CD14-positive monocyte (primary cell): ENCODE measurements at places on chromosomes 3 and 15.

DNA sequence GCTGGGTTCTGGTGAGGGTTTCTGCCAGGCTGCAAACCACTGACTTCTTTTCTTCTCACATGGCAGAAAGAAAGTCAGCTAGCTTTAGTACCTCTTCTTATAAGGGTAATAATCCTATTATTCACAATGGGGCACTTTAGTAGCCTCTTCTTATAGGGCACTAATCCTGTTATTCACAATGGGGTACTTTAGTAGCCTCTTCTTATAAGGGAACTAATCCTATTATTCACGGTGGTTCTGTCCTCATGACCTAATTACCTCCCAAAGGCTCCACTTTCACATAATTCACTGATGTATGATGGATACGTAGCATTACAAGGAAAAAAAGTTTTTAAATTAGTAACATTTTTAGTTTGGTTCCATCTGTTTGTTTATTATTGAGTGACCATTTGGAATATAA, 671.3 kb downstream of the NSUN3 start:
- no peak for DNase-seq
- H3K27me3 ChIP-seq = no peaks in the 10 kb centered on the region
- H3K4me3 ChIP-seq = no peak overlapping the region
- H3K4me1 ChIP-seq = no peaks in the 10 kb centered on the region
- no peak overlapping the region for H3K27ac ChIP-seq

- no peak overlapping the region for H3K27ac ChIP-seq
- H3K4me3 ChIP-seq = no peak overlapping the region
- DNase-seq = no peak
- no peaks in the 10 kb centered on the region for H3K27me3 ChIP-seq
These were observed 45.9 kb downstream of the HES1 start for GRCh38 chr3:194181612-194182529.

- H3K27me3 ChIP-seq = no peaks in the 10 kb centered on the region
- no peak overlapping the region for H3K27ac ChIP-seq
- no peak overlapping the region for H3K4me3 ChIP-seq
These were observed 190.8 kb upstream of the FAM3D start for GRCh38 chr3:58857402-58857801.

- DNase-seq = no peak
- H3K4me3 ChIP-seq = no peak overlapping the region
- peaks cover 4% of the 10 kb centered on the region for H3K27me3 ChIP-seq
- no peaks in the 10 kb centered on the region for H3K36me3 ChIP-seq
- no peaks in the 10 kb centered on the region for H3K4me1 ChIP-seq
- H3K27ac ChIP-seq = no peak overlapping the region
These were observed 279.5 kb downstream of the NEK10 start for GRCh38 chr3:27089645-27090044.

DNA sequence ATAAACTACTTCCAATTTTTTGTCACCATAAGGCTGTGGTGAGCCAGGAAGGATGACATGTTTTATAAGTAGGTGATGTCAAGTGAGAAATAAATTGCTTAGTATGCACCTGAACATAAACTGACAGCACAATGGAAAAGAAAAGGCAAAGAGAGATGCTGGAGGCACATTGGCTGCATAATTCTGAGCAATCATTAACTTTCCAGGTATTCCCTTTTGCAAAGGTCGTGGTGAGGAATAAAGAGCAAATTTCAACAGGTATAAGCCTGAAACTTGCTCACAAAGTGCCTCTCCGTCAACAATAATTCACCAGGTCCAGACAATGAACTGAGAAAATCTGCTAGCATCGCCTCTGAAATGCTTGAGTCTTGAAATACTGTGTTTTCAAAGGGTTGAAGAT, 48.2 kb downstream of the ITGB5 start:
- no peaks in the 10 kb centered on the region for H3K36me3 ChIP-seq
- H3K27me3 ChIP-seq = peaks cover 2% of the 10 kb centered on the region
- no peak overlapping the region for H3K27ac ChIP-seq
- no peak overlapping the region for H3K4me3 ChIP-seq
- H3K4me1 ChIP-seq = peaks cover 11% of the 10 kb centered on the region
- DNase-seq = no peak

- H3K36me3 ChIP-seq = no peaks in the 10 kb centered on the region
- no peak for DNase-seq
- no peak overlapping the region for H3K27ac ChIP-seq
- no peaks in the 10 kb centered on the region for H3K27me3 ChIP-seq
These were observed 121.5 kb downstream of the SLC9A9 start for GRCh38 chr3:143726727-143727126.

DNA sequence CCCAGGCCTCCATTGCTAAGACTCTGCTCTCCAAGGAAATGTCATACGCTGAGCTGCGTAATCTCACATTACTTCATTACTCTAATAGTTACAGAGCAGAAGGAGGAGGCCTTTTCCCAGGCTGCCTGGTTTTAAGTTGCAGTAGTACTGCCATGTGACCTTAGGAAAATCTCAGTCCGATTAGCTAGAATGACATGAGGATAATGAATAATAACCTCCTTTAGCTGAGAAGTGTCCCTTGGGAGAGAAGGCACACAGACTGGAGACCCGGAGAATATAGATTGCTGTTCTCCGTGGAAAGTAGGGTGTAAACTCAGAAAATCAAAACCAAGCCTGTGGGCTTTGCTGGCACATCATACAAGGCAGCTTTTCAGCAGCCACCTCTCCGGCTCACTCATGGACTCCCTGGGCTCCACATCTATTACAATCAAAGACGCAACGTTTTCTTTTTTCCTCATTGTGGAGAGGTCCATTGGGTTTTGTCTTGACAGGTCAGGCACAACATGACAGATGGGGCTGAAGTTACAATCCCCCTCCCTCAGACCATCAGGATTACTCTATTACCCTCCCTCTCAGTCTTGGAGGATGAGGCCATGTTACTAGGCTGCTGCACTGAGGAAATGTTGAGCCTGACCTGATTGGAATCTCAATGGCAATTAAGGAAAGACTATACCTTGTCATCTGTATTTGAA, 134.8 kb upstream of the MB21D2 start:
- no peaks in the 10 kb centered on the region for H3K27me3 ChIP-seq
- no peaks in the 10 kb centered on the region for H3K4me1 ChIP-seq
- H3K27ac ChIP-seq = no peak overlapping the region
- no peak overlapping the region for H3K4me3 ChIP-seq

DNA sequence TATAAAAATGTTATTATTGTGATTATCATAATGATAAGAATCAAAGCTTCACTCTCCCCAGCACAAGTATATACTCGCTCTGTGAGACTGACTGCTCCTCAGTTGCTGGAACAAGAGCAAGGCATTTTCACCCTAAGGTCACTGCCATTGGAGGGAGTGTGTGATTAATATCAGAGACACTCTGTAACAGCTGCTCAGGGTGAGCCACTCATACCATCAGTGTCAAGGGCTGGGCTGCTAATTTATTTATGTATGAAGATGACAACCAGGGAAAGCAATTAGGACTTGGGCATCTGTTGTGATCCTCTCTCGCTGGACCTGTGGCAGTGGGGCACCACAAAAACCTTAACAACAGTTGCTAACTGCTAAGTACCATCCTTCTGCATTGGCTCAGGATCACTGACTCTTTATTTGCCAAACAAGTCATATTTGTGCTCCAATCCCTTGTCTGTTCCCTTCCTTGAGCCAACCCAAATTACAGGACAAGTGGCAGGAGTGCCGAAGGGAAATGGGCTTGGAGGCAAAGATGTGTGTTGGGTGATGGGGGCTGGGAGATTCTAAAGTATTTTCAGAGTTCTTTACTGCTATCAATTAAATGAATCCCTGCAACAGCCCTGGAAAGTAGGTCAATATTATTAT, 297.5 kb upstream of the STT3B start:
- no peak overlapping the region for H3K27ac ChIP-seq
- no peaks in the 10 kb centered on the region for H3K36me3 ChIP-seq
- peaks cover 58% of the 10 kb centered on the region for H3K4me1 ChIP-seq

DNA sequence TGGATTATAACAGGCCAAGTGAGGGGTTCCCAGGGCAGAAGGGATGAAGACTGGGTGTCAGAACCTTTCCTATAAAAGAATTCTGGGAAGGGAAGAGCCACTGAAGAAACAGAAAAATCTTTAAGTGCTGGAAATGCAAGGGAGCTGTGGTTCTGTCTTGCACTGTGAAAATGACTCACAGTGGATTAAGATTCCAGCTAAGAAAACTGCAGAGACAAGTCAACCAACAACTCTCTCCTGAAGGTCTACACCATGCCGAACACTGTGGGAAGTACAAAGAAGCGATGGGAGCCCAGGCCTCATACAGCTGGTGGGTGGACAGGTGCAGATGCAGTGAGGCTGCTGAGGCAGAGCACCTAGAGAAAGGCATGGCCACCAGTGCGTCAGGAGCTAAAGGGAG, 27.7 kb downstream of the ZDHHC3 start:
- H3K27ac ChIP-seq = no peak overlapping the region
- H3K27me3 ChIP-seq = no peaks in the 10 kb centered on the region
- DNase-seq = no peak
- H3K4me3 ChIP-seq = no peak overlapping the region
- H3K4me1 ChIP-seq = no peaks in the 10 kb centered on the region
- H3K36me3 ChIP-seq = peaks cover 21% of the 10 kb centered on the region

DNA sequence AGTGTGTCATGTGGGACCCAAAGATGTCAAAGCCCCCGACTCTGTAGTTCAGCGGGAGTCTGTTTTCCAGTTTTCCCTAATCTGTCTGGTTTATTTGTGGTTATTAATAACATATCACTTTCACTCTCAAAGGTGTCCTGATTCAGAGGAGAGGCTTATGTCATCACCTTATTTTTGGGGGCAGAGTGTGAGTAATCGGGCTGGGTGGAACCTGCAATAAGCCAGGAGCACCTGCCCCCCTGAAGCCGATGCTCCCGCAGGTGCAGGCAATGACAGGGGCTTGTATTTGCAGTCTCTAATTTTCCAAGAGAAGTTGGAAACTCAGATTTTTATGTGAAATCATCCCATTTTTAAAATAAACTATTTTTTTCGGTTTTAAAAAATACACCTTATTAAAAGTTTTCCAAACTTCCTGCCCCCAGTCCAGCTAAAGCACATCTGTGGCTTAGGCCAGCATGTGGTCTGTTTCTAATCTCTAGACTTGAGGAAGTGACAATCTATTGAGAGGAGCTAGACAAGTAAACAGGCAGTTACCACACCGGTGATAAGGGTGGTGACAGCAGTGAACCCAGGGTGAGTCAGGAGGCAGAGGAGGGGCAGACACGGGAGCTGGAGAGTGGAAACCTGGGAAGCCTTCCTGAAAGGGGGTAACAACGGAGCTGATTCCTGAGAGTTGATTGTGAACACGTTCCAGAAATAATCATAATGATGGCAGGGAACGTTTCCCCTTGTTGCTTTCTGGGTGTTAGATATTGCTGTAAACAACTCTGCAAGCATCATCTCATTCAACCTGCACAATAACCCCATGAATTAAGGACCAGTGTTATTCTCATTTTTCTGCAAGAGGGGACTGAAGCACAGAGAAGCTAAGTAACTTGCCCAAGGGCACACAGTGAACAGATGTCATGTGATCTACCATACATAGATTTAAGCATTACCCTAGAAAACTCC, 37.2 kb downstream of the BHLHE40 start:
- H3K36me3 ChIP-seq = no peaks in the 10 kb centered on the region
- H3K27me3 ChIP-seq = no peaks in the 10 kb centered on the region
- H3K4me3 ChIP-seq = no peak overlapping the region
- DNase-seq = peak; percentile 66
- H3K4me1 ChIP-seq = peaks cover 83% of the 10 kb centered on the region
- peak overlapping the region; percentile 70 for H3K27ac ChIP-seq

- H3K4me1 ChIP-seq = no peaks in the 10 kb centered on the region
- H3K36me3 ChIP-seq = no peaks in the 10 kb centered on the region
- no peak for DNase-seq
- H3K4me3 ChIP-seq = no peak overlapping the region
These were observed 534.6 kb upstream of the ATP11B start for GRCh38 chr3:182258538-182259177.

DNA sequence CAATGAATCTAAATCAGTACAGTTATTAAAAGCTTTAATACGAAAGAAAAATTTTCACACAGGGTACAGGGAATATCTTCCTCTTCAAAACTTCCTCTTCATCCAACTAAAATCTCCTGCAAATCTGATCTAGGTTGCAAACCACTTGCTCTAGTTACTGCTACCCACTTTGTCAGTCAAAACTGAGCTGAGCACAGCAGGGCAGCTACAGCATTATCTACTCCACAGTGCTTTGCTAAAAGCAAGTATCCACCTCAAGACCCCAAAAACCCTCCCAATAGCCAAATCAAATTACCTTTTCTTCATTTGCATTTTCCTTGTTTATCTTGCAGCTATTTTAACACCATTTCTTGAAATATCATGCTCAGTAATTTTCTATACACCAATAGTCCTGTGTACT, 14.7 kb downstream of the ZNF280D start:
- H3K27ac ChIP-seq = no peak overlapping the region
- no peak for DNase-seq
- H3K36me3 ChIP-seq = no peaks in the 10 kb centered on the region
- no peaks in the 10 kb centered on the region for H3K4me1 ChIP-seq

DNA sequence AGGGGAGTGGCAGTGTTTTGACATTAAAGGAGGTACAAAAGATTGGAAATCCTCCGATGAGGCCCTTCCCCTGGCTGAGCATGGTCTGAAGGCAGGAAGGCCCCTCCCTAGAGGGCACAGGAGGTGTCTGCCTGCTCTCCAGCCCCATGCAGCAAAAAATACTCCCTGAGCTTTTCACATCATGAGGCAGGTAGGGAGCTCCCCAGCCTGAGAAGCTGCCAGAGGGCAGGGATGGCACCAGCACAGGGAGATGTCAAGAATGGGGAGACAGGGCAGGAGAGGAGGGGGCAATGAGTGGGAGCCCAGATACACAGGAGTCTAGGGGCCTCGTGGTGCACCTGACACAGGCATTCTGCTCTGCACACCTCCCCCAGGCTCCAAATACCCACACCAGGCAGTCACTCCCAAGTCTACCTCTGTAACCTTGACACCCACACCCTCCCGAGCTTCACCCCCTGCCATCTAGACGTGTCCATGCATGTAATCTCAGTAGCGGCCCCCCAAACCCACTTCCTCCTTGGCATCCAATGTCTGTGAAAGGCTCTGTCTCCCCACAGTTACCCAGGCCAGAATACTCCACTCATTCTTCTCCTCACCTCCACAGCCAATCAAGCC, 22.9 kb downstream of the GRAMD2A start:
- no peak overlapping the region for H3K4me3 ChIP-seq
- H3K4me1 ChIP-seq = no peaks in the 10 kb centered on the region
- H3K27me3 ChIP-seq = no peaks in the 10 kb centered on the region
- H3K36me3 ChIP-seq = no peaks in the 10 kb centered on the region
- no peak for DNase-seq
- H3K27ac ChIP-seq = no peak overlapping the region

- H3K27ac ChIP-seq = no peak overlapping the region
- H3K4me1 ChIP-seq = peaks cover 38% of the 10 kb centered on the region
- peaks cover 58% of the 10 kb centered on the region for H3K36me3 ChIP-seq
- no peak overlapping the region for H3K4me3 ChIP-seq
These were observed 5.9 kb downstream of the CAPN7 start for GRCh38 chr3:15211937-15212336.

- H3K27me3 ChIP-seq = no peaks in the 10 kb centered on the region
- no peaks in the 10 kb centered on the region for H3K36me3 ChIP-seq
- DNase-seq = no peak
- no peaks in the 10 kb centered on the region for H3K4me1 ChIP-seq
- H3K27ac ChIP-seq = no peak overlapping the region
- no peak overlapping the region for H3K4me3 ChIP-seq
These were observed 93.1 kb downstream of the STAG1 start for GRCh38 chr3:136658946-136659682.

GRCh38 chr3:31562525-31562924, 29.8 kb downstream of the STT3B start:
- H3K27ac ChIP-seq = no peak overlapping the region
- peaks cover 7% of the 10 kb centered on the region for H3K4me1 ChIP-seq
- no peak for DNase-seq
- H3K27me3 ChIP-seq = no peaks in the 10 kb centered on the region
- H3K36me3 ChIP-seq = no peaks in the 10 kb centered on the region

GRCh38 chr3:188979669-188980310, 192.0 kb upstream of the TPRG1 start:
- H3K36me3 ChIP-seq = no peaks in the 10 kb centered on the region
- H3K27me3 ChIP-seq = no peaks in the 10 kb centered on the region
- no peak overlapping the region for H3K27ac ChIP-seq
- H3K4me3 ChIP-seq = no peak overlapping the region
- no peak for DNase-seq
